ENCODE measurements at places on chromosomes 1 and 21.
A peak's percentile ranks its signal among the peaks of the same experiment; 100 is the strongest.

GRCh38 chr1:172177849-172178248, 242.6 kb upstream of the C1orf105 start:
- DNase-seq: no peak

DNA sequence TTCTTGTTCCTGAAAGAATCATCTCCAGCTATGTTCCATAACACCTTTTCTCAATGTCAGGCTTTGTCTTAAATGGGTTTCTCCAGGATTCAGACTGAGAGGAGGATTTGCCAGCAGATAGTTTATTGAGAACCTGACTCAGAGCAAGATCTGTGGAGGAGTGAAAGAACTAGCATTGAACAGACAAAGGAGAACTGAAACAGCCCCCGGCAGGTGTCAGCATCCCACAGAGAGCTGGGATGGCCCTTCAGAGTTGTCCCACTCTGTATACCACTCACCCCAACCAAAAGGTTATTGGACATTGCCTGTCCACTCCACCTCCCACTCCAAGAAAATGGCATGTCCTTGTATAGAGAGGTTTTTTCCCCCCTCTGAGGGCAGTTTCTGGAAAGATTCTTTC, 270.7 kb downstream of the PAPPA2 start:
- no peak for DNase-seq

GRCh38 chr1:98921817-98922216, 82.8 kb downstream of the PLPPR5 start:
- no peak for DNase-seq

DNA sequence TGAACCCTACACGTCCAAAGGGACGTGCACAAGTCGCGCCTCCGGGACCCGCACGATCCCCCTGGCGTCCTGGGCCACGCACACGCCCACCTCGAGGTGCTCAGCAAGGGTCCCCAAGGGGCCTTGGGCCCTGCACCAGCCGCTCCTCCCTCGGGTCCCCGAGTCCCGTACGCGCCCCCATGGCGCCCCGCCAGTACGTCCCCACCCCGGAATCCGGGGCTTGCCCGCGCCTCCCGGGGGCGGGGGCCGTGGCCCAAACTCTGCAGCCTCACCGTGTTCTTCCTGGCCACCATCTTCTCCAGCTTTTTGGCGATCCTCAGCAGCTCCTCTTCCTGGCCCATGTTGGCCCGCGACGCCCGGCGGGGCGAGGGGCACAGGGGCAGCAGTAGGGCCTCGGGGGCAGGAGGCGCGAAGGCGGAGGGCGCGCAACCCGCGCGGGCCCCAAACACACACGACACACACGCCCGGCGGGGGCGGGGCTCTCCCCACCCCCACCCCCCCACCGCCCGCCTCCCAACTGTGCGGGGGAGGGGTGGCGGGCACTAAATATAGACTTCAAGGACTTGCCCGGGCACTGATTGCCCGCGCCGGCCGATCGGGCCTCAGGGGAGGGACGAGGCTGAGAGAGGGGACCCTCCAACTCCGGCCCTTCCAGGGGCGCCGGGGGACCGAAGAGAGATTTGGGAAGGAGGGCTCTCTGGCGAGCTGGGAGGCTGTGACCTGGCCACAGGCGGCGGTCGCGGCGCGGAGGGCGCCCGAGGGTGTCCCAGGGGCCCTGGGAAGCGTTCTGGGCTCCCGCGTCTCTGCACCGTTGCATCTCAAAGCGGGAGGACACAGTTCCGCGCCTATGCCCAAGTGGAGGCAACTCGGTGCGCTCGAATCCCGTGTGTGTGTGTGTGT, at the start of gene TCEA3:
Gene TCEA3, minus strand, starts transcription at position 456 of the 900 bp plus-strand sequence. Its CDS starts 115 bp downstream, at position 341.
- DNase-seq: no peak

- no peak for DNase-seq
These were observed 649 bp downstream of the AHDC1 start for GRCh38 chr1:27603309-27603680.

GRCh38 chr1:93196591-93196990, 16.1 kb downstream of the CCDC18 start:
- no peak for DNase-seq

DNA sequence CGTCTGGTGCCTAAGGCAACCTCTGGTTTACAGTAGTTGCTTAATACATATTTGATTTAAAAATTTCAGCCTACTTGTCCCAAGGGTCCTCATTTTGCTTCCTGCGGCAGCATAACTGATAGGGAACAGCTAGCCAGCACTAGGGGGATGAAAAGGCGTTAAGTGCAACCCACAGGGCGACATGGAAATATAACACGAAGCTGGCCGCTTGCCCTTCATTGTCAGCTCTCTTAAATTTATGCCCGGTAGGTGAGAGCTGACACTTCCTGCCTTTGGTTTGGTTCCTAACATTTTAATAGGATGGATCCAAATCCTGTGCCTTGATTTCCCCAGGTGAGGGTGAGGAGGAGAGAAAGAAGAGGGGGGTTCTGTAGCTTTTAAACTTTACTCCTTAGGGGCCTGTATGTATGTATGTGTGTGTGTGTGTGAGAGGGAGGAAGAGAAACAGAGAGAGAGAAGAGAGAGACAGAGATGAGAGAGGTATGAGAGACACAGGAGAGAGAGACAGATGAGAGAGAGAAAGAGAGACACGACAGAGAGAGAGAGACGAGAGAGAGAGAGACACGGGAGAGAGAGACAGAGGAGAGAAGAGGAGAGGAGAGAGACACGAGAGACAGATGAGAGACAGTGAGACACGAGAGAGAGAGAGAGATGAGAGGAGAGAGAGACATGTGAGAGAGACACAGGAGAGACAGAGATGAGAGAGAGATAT, 938 bp upstream of the ACTN2 start:
- DNase-seq: no peak

GRCh38 chr1:10671090-10671489, 125.4 kb downstream of the CASZ1 start:
- DNase-seq: no peak

GRCh38 chr1:33361532-33362235, 40.8 kb upstream of the A3GALT2 start:
- no peak for DNase-seq

DNA sequence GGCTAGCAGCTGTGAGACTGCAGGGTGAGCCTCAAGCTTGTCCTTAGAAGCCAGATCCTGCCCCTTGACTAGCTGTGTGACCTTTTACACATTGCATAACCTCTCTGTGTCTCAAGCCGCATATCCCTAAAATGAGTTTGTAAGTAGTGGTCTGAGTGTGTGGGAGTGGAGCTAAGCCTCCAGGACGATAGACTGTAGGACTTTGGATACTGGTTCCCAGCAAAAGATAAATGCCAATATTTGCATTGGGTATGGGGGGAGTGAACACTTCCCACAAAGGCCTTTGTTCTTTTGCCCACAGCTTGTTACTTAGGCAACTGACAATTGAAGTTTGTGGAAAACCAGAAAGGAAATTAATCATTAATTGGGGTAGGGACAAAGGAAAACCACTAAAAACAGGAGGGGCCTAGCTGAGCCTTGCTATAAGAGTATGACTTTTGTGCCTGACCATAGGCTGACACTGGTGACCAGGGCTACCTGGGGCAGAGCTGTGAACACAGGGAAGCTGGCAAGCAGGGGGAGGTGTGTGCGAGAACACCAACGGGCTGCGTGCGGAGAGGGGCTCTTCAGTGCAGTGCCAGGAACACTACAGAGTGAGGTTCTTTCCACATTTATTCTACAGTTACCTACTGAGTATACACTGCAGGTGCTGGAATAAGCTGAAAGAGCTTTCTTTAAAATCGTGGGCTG, 102.4 kb upstream of the ETV3 start:
- no peak for DNase-seq

- no peak for DNase-seq
These were observed 2.3 kb downstream of the TNNI1 start for GRCh38 chr1:201419256-201419655.

- no peak for DNase-seq
These were observed 7.1 kb upstream of the GADD45A start for GRCh38 chr1:67677930-67678329.

- no peak for DNase-seq
These were observed 24.7 kb downstream of the TFF3 start for GRCh38 chr21:42290505-42290904.

DNA sequence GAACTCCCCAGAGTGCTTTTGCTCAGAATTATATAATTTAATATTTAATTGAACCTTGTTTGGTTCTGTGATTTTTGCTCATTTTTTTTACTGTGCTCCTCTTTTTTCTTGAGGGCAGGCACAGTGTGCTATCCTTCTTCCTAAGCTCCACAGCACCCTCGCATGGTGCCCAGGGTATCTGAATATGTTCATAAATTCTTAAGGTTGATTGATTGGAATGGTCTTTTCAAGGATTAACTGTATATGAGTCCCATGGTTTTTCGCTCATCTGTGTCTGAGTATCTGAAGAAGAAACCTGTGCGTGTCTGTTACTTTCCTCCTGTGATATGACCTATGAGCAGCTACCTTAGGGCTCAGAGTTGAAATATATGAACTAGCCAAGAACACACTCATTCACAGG, 393.7 kb downstream of the HLX start:
- no peak for DNase-seq

DNA sequence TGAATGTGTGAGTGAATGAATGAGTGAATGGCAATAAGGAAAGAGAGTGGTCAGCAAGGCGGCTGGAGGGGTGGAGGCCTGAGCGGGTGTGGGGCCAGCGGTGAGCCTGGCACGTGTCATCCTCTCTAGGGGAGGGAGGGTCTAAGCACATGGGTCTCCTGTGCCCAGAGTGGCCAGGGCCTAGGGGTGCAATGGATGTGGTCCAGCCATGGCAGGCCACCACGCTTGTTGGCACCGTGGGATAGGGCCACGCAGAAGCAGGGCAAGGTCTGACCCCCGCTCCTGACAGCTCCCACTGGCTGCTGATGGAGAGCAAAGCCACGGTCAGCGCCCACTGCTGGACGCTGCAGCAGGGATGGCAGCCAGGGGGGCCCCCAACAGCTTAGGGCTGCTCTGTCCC, 19.5 kb upstream of the SPSB1 start:
- DNase-seq: no peak

GRCh38 chr1:184624051-184624450, 130.6 kb downstream of the EDEM3 start:
- peak; percentile 59 for DNase-seq

DNA sequence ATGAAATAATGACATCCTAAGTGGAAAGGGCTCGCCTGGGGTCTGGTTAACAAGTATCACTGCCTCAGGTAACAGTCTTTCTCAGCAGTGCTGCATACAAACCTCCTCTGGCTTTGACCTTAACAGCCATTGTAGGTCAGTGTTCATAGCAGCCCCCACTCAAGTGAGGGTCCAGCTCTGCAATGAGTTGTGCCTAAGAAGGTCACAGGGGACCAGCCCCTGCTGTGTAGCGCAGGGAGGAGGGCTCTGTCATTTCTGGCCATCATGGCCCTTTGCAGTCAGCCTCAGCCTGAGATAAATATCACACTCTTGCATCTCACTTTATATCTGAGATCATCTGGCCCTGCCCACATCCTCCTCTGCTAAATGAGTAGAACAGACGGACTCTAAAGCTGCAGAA, 18.1 kb upstream of the MYSM1 start:
- no peak for DNase-seq

GRCh38 chr1:171965777-171966176, 124.5 kb downstream of the DNM3 start:
- DNase-seq: no peak

DNA sequence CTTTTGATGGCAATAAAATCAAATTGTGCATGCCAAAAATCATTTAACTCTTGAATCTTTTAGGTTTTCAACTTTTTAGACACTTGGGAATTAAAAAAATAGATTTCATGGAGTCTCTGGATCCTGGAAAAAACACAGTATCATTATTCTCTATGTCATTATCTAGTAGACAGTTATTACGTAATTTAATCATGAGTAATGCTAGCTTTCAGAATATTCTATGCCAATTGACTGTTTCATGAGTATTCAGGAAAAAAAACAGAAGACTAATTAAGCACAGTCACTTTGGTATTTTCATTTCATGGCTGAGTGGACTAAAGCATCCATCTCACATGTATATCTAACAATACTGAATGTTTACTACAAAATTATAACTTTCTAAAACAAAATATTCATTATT, 44.0 kb downstream of the ODF2L start:
- DNase-seq: no peak

DNA sequence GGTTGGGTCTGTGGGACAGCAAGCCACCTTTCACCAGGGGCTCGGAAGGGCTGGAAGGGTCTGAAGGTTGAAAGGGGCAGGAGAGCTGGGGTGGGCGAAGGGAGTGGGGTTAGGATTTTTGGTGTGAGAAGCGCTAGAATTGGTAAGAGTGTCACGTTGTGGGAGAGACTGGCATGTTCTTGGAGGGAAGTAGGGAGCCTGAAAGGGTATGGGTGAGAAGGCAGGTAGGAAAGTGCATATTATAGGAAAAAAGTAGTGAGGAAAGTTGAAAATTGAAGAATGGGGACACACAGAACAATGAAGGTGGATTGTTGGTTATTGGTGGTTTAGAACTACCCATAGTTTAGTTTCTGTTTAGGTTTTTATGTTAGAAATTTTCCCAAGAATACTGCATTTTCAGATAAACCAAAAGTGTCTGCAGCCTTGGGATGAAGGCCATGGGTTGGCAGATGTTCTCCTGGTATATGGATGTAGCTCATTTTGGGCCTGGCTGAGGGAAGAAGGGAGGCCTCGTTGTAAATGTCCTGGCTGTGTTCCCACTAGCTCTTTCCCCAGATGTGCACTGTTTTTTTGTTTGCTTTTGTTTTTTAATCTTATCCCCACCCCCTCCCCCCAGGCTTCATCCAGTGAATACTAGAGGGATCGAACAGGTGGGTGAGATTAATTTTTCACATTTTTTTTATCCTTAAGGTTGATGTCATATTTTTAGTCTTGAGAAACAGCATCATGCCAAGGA, 1.2 kb downstream of the LRRC42 start:
- no peak for DNase-seq

- DNase-seq: no peak
These were observed 31.9 kb downstream of the ZMYM1 start for GRCh38 chr1:35111106-35111505.

DNA sequence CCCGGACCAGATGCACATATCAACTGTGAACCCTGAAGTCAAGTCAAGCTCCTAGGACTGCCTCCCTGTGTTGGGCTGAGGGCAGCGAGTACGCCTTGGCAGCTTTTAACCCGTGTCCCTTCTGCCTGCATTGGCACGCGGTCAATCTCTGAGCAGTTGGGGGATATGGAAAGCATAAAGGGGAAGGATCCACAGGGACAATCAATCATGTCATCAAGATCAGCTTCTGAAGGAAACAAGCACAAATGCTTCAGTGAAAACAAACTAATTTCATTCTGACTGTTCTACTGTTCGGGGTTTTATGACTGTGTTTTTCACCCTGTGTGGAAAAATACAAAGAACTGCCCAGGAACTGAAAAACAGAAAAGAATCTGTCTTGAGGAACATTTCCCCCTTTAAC, 106.2 kb downstream of the RUNX1 start:
- DNase-seq: no peak

GRCh38 chr1:214476229-214476985, 75.0 kb downstream of the PTPN14 start:
- DNase-seq: no peak

- DNase-seq: no peak
These were observed 21.3 kb downstream of the UROD start for GRCh38 chr1:45033356-45033755.

DNA sequence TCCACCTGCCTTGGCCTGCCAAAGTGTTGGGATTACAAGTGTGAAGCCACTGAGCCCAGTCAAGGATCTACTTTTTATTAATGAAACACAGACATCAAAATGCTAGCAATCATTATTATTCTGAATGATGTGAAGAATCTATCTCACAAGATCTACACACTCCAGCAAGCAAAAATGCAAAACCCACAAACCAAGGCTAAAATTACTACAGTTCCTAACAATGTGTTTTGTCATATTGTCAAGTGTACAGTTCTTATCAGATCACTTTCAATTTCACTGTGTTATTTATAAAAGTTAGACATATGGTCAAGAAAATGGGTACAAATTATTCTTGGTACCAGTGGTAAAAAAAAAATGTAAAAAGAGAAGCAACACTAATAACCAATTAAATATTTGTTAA, 61.3 kb upstream of the SDC3 start:
- no peak for DNase-seq
